Stomach (tissue), 19 donors: ENCODE measurements at places on chromosomes 1 and 21. TPM values are rescaled to one million over a fixed set of nuclear protein-coding genes. Genes with fewer than 3 reads are reported as not detected.

- no peak for DNase-seq
Observed at GRCh38 chr1:11289064-11289463, 16.1 kb downstream of the UBIAD1 start.

DNA sequence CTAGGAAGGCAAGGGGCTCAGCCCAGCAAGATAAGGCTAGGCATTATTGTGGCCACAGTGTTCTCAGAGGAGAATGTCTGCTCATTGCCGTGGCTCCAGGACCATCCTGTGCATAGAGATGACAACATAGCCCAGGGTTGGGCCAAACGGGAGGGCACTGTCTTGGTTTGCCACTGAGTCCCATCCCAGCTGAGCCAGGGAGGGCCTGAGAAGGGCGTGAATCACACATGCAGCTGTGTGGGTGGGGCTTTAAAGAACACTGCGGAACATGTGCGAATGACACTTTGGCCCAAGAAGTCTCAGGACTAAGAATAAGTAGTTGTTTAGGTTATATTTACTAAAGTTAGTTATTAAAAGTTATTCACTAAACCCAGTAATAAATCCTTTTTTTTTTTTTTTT is 18.5 kb downstream of the CHAF1B start:
- DNase-seq, result no peak

Gene S100A9
- 9,878 TPM for polyA plus RNA-seq

Gene KRTAP10-10
- not detected for polyA plus RNA-seq

DNA sequence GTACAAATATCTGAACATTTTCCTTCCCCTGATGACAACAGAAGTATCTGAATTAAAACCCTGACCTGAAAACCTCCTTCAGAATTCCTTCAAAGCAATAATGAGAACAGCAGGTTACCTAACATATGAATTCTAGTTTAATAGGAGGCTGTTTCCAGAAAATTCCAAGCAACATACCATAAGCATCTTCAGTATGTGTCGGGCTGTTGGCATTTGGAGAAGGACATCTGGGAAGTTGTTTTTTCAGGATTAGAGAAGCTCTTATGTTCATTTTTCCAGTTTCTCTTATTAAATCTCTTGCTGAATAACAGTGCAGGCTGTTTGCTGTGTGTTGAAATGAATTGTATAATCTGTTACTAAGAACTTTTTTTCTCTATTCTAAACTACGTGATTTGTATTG is 101.5 kb downstream of the PLA2G4A start:
- DNase-seq, result no peak

Gene FMO4
- 3.2 TPM for polyA plus RNA-seq

DNA sequence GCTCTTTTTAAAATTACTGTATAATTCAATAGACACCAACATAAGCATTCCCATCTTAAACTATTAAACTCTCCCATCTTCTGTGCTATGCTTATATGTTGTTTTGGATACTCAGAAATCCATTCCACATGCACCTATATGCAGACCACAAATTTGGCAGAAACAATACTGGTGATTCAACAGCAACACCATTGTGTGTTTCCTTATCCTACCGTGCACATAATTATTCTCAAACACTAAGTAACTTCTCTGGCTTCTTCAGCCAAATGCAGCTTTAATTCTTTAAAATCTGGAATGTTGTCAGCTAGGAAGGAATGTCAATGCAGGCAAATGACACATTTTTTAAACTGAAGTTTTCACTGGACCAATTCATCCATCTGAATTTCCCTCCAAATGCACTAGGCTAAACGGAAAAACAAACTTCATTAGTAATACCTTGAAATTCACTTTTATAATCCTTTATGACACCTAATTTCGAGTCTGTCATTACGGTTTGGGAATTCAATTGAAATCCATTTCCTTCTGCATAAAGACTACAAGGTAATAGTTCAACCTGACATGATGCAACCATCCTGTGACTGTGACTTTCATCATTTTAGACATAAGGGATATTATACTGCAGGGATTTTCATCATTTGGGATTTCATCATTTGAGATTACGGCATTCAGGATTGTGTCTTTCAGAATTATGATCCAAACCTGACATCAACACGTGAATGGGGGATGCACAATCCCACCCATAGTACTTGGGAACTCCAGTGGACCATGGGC is 308.5 kb downstream of the LTN1 start:
- DNase-seq, result no peak

GRCh38 chr1:3450983-3451382 is 3.5 kb upstream of the ARHGEF16 start:
- no peak for DNase-seq

GRCh38 chr1:92929461-92929860 is 31.8 kb downstream of the DIPK1A start:
- no peak for DNase-seq

DNA sequence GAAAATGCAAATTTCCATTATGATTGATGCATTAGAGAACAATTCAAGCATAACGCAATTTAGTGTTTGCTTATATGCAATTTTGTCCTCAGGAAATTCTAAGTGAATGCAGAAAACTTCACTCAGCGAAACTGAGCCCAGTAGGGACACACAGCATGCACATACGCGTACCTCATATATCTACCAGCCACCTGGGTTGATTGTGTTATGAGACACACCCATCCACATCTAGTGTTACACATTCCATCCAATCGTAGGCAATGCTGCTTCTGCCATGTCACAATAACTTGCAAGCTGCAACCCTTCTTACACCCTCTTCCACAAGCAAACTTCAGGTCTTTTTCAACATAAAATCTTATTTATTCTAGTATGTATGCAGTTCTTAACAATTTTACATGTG is 312.9 kb downstream of the HHAT start:
- no peak for DNase-seq

DNA sequence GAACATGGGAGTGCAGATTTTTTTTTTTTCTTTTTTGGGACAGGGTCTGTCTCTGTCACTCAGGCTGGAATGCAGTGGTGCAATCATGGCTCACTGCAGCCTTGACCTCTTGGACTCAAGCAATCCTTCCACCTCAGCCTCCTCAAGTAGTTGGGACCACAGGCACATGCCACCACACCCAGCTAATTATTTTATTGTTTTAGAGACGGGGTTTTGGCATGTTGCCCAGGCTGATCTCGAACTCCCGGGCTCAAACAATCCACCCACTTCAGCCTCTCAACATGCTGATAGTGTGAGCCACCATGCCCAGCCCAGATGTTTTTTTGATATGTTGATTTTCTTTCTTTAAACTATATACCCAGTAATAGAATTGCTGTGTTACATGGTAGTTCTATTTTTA is 57.7 kb downstream of the RGSL1 start:
- peak; percentile 7 for DNase-seq

- DNase-seq, result peak; percentile 47
Observed at GRCh38 chr1:18569811-18570545, 60.7 kb upstream of the PAX7 start.

Gene PGBD5
- 0.31 TPM for polyA plus RNA-seq

DNA sequence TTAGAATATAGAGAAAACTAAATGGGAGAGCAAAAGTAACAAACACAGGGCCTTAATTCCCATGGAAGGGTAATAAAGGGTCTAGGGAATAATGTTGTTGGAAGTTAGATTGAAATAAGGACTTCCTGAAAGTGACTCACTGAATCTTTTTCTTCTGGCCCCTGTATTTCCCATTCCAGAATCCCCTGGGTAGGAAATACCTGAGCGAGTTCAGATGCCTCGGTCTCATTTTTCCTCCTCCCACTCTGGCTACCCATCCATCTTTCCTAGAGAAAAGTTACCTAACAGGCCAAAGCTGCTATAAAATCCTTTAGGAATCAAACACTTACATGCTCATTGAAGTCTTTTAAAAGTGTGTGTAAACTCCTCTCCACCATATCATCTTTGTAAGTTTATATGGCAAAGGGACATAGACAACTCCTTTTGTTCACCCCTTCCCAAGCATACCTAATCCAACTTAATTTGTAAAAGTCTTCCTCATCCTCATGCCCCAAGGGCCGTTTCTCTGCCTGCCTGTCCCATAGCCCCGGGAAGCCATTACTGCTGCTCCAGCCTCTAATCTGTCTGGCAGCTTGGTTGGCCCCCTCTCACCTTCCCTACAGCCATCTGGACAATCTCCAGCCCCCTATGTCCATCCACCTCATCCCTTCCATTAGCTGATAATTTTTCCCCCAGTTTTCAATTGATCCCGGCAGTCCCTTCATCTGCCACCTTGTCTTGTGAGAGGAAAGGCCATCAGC is 3.3 kb upstream of the MEF2D start:
- peak; percentile 30 for DNase-seq

GRCh38 chr1:234961456-234962339 is 166.9 kb downstream of the TOMM20 start:
- DNase-seq, result peak; percentile 83

Gene ERICH3
- not detected for polyA plus RNA-seq

GRCh38 chr21:39033878-39034589 is 149.2 kb downstream of the PSMG1 start:
- DNase-seq, result peak; percentile 63

Gene AIM2
- polyA plus RNA-seq, result 1.7 TPM

Gene TLR5
- polyA plus RNA-seq, result 1.2 TPM

Gene EPHA8
- not detected for polyA plus RNA-seq

Gene BACE2
- polyA plus RNA-seq, result 36.2 TPM

DNA sequence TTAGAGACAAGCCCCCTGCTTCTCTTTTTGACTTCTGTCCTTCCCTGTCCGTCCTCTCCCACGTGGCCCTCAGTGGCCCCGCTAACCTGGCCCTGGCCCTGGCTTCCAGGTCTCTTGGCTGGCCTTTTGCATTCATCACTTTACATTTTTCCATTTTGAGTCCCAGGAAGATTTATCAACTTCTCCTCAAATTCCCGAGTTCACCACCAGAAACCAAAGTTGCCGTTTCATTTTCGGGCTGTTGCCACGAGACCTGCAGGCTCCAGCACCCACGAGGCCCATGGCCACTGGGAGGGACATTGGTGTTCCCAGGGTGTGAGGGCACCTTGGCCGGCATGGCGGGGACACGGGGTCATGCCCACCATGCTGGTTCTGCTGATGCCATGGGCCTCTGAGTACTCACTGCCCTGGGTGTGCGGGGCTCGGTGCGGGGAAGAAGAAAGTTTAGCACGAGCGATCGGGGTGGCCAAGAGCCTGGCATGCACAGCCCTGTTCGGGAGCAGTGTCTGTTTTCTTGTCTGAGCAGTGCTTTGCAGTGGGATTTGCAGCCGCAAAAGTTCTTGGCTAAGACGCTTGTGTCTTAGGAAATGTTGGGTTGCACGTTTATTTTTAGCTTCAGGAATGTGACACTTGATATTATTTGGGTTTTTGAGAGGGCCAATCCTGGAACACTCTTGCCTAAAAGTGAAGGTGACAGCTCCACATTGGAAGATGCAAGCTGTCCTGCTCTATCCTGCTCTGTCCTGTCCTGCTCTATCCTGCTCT is 40.4 kb upstream of the ADARB1 start:
- DNase-seq, result no peak

DNA sequence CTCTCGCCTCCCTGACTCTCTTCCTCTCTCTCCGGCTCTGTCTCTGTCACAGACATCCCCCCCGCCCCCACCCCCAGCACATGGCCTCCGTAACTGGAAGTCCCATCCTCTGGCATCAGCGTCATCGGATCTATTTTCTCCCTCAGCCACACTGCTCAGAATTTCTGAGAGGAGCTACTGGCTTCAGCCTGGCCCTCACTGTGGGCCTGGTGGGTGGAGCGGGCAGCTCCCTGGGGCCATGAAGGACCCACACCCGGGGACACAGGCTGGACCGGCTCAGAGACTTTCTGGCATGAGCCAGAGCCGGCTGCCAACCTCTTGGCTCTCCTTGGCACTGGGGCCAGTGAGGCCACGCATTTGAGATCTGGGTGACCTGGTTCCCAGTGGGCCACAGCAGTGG is 61.2 kb upstream of the CASZ1 start:
- no peak for DNase-seq

- no peak for DNase-seq
Observed at GRCh38 chr1:54126271-54126815, 26.5 kb downstream of the CDCP2 start.

GRCh38 chr1:53048960-53049573 is 12.9 kb upstream of the PODN start:
- DNase-seq, result no peak

DNA sequence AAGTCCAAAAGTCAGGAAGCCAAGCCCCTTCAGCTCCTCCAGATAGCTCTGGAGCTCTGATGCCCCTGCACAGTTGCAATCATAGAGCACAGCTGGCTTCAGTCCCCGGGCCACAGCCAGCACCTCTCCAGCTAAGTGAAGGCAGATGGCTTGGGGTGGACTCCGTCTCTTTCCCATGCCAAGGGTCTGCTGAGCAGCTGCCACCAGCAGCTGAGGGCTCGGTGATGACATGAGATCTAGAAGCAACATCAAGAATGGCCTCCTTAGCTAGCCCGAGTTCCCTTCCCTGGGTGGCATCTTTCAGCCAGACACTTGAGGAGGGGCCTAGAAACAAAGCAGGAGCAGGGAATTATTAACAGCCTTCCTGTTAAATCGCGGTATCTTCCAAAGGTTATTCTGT is 973 bp downstream of the C1orf74 start:
- no peak for DNase-seq

DNA sequence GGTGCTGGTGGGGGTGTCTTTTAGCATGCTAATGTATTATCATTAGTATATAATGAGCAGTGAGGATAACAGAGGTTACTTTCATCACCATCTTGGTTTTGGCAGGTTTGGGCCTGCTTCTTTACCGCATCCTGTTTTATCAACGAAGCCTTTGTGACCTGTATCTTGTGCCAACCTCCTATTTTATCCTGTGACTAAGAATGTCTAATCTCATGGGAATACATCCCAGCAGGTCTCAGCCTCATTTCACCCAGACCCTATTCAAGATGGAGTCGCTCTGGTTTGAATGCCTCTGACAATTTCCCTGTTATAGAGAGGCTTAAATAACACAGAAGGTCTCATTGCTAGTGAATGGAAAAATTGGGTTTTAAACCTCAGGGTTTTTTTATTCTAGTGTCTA is 300.8 kb upstream of the PROX1 start:
- DNase-seq, result no peak

Gene ALDH4A1
- 11.1 TPM for polyA plus RNA-seq

Gene CFAP45
- polyA plus RNA-seq, result 0.30 TPM

- DNase-seq, result no peak
Observed at GRCh38 chr1:76942549-76942948, 75.3 kb downstream of the ST6GALNAC5 start.

GRCh38 chr21:31848326-31848985 is 24.4 kb upstream of the HUNK start:
- DNase-seq, result no peak

DNA sequence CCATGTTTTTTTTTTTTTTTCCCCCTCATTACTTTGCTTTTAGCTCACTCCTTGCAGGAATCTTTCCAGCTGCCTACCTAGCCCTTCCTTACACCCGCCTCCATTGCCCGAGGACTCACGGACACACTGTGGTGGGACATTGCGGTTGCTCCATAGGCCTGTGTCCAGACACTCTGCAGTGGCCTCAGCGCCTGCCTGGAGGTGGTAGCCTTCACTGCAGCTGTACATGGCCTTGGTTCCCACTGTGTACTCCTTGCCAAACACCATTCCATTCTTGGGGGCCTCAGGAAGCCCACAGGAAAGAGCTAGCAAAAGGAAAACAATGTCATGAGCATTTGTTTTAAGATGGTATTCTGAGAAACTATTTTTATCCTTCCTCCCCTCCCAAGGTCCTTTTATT is 99.9 kb downstream of the ZSCAN20 start:
- DNase-seq, result no peak
